ENCODE measurements at places on chromosomes 13 and 19.
A peak's percentile ranks its signal among the peaks of the same experiment; 100 is the strongest.

GRCh38 chr13:101307181-101307701, 109.1 kb downstream of the NALCN start:
- DNase-seq: no peak

DNA sequence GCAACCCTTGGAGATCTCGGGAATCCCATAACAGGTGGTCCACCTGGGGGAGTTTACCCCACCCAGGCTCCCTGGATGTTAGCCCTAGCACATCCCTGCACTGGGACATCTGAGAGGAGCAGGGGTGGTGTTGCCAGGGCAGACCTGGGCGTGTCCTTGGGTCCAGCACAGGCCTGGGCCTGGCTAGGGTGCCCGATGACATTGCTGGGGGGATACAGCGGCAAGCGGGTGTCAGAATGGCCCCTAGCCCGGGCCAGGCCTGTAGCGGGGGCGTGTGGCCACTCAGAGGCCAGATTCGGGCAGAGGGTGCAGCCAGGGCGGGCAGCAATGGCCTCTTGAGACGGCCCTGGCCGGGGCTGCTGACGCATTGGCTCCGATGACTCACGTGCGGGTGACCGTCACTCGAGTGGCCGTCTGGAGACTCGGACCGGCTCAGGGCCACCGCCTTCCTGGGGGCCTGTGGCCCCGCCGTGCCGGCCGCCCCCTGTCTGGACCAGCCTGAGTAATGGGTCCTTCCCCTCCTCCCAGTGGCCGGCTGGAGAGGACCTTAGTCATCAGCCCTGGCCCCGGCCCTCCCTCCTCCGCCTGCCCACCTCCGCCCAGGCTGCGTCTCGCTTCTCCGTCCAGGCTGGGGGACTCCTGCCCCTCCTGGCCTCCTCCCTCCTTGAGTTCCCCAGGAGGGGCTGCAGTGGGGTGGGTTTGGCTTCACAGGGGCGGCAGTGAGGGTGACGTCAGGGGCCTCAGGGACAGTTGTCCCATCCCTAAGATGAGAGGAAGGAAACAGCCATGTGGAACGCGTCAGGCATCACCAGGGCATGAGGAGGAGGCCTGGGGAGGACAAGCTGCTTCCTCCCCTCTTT, 23.2 kb upstream of the CRTC1 start:
- no peak for DNase-seq

GRCh38 chr13:79767126-79767525, 286.2 kb downstream of the NDFIP2 start:
- DNase-seq: no peak

DNA sequence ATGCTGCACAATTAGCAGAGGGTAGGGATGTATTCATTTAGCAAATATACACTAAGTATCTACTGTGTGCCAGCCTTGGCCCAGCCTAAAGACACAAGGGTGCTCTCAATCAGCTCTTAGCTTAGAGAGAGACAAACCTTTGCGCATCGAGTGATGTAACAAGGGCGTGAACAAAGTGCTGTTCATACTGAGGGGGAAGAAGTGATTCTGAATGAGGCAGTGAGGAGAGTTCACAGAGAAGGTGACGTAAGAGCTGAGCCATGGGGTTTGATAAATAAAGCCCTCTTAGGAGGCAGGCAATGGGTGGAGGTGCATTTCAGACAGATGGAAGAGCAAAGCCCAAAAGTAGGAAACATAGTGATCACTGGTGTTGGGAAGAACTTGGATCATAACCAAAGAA, 68.5 kb downstream of the FLT1 start:
- DNase-seq: peak; percentile 88

DNA sequence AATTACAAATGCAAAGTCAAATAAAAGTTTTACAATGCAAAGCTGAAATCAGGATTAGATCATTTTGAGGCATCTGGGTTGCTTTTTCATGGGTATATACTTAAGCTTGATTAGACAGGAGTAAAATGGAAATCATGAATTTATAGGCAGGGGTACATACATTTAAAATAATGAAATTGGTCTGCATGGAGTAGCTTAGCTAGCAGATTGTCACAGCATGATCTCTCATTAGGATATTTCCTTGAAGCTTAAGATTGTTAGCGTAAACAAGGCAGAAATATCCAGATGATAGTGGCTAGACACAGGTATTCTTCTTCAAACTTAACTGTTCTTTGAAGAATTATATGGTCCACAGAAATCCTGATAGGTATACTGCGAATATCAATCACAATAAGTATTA, 1627.0 kb upstream of the PCDH20 start:
- DNase-seq: no peak

GRCh38 chr13:89457977-89458376, 1786.8 kb downstream of the SLITRK5 start:
- DNase-seq: no peak

DNA sequence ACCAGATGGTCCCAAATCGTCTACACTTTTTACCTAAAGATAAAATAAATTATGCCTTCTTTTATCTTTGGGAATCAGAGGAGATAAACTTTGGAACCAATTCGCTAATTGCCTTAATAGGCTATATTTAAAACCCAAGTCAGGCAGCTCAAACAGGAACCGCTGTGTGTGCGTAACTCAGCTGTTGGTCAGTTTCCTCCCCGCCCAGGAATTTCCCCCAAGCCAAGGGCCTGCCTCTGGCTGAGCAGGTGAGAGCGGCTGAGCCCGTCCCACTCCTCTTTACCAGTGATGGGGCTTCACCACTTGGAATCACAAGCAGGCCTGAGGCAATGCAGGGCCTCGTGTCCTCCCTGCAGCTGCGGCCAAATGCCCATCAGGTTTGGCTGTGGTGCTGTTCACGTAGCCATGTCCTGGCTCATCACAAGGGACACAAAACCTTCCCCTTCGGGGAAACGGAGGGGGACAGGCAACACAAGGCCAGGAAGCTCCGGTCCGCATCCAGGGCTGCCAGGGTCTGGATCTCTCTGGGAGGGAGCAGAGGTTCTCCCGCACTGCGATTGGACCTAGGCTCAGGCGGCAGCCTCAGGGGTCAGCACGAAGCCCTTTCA, 503 bp upstream of the SLC7A9 start:
- DNase-seq: peak; percentile 77
